ENCODE measurements at places on chromosomes 12 and 14.

DNA sequence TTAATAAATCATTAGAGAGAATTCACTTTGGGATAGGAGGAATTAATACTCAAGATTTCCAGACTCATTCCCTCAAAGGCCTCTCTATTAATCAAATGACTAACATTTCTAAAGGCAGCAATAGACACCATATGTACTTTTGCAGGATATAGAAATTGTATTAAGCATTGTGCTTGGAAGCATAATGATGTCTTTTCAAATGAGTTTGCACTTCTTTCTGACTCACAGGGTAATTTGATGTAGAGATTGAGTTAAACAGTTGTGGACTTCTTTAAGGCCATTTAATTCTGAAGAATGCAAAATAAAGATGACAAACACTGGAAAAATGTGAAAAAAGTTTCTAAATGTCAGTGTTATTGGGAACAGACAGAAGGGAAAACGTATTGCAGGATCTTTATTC, 63.4 kb upstream of the CSRP2 start:
- no peak for DNase-seq

- no peak for DNase-seq
Observed at GRCh38 chr14:32934073-32934880, 4.4 kb upstream of the NPAS3 start.

- DNase-seq, result no peak
Observed at GRCh38 chr14:67461341-67461985, 27.1 kb downstream of the TMEM229B start.

DNA sequence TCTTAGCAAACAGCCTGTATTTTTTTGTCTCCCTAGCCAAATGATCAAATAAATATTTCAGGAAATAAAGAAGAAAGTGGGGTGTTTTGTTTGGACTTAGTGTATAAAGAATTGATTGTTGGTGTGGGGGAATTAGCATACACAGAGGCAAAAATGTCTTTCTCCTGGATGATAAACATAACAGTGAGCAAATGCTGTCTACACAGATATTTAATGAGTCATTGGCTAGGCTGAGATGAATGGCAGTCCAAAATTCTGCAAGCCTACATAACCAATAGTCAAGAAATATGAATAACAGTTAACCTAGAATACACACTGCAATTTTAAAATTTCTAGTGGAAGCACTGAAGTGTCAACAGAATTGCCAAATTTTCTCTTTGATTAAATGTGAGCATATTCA, 35.8 kb downstream of the MYF5 start:
- DNase-seq, result no peak

DNA sequence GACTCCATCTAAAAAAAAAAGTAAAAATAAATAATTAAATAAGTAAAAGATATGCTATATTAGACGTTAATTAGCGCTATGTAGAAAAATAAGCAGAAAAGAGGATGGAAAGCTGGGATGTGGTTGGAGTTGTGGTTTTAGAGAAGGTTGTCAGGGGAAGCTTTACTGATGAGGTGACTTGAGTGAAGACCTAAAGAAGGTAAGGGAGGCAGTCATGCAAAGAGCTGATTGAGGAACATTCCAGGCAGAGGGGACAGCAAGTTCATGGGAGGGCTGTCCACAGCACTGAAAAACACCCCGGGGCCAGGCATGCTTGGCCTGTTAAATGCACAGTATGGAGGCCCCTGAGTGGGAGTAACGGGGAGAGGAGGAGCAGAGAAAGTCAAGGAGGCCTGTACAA, 15.7 kb downstream of the SMAGP start:
- DNase-seq, result no peak

DNA sequence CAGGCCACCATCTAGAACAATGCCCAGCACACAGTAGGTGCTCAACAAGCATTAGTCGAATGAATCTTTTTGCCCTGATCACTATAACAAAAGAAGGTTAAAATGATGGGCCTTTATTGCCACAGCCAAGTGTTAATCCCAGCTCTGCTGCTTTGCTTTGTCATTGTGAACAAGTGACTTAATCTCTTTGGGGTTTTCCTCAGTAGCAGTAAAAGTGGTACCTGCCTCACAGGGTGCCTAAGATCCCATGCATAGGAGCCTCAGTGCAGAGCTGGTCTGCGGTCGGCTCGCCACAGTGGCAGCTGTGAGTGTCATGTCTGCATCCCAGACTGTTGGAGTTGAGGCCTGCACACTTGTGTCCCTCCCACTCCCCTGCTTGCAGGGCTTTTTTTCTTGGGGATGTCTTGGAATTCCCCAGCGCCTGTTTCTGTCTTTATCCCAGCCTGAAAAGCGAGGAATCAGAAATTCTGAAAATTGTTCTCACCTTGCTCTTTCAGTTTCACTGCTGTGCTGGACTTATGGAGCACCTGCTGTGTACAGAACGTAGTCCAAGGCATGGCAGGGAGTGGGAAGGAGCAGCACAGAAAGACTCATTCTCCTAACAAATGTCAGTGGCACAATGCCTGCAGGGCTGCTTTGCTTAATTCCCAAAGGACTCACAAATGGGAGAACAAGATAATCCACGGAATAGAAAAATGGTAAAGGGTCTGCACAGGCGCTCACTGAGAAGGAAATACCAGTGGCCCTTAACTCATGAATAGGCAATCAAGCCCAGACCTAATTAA, 90.8 kb downstream of the EML1 start:
- no peak for DNase-seq

Measured in stimulated activated CD8-positive, alpha-beta memory T cell treated with anti-CD3 and anti-CD28 coated beads, Interleukin-15, amount 100 ng/mL, for 1 hour (primary cell).